ENCODE measurements at places on chromosomes 13 and 19. TPM values are rescaled to one million over a fixed set of nuclear protein-coding genes. Genes with fewer than 3 reads are reported as not detected.

GRCh38 chr13:75197803-75198202 lies 284.2 kb downstream of the TBC1D4 start:
- H3K27me3 ChIP-seq, result no peaks in the 10 kb centered on the region
- no peaks in the 10 kb centered on the region for H3K4me1 ChIP-seq
- H3K36me3 ChIP-seq, result no peaks in the 10 kb centered on the region
- DNase-seq, result no peak

CATSPERD gene
- not detected for total RNA-seq

DNA sequence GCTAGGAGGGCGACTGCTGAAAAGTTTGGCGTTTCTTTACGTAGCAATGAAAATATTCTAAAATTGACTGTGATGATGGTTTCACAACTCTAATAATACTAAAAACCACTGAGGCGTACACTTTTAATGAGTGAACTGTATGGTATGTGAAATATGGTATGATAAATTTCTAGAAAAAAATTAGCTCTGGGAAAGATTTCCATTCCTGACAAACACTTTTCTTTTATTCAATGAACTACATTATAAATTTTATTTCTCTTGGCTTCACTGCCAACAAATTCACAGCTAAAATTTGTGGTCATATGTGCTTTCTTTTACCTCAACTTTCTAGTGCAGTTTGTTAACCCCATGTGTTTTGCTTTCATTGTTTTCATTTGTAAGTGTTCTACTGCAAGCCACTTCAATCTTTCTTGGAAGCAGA lies 11.1 kb downstream of the ZC3H13 start:
- H3K4me3 ChIP-seq, result no peak overlapping the region
- no peak for DNase-seq
- H3K27me3 ChIP-seq, result no peaks in the 10 kb centered on the region
- H3K27ac ChIP-seq, result no peak overlapping the region

DNA sequence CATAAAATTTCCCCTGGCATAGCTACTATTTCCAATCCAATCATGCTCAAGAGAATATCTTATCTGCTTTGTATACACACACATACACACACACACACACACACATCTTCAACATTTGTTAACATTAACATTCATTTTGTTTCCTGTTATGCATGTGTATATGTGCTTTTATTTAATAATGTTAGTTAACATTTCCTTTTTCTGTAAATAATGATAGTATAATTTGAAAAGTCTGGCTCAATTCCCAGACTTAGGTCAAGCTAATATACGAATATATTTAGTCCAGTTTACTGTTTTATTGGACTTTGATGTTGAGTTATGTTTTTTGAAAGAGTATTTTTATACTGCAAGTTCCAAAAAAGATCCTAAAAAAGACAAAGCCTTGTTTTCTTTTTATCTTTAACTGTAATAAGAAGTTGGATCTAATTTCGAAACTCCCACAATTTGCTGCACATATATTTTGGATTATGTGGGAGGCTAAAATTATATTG lies 1072.4 kb downstream of the EFNB2 start:
- DNase-seq, result no peak
- no peaks in the 10 kb centered on the region for H3K36me3 ChIP-seq
- H3K27me3 ChIP-seq, result no peaks in the 10 kb centered on the region
- H3K4me3 ChIP-seq, result no peak overlapping the region

GRCh38 chr13:24500977-24501376 lies 11.6 kb downstream of the PARP4 start:
- no peak for DNase-seq
- no peaks in the 10 kb centered on the region for H3K27me3 ChIP-seq
- H3K4me1 ChIP-seq, result no peaks in the 10 kb centered on the region
- H3K4me3 ChIP-seq, result no peak overlapping the region
- no peaks in the 10 kb centered on the region for H3K36me3 ChIP-seq

Measured in uterus (tissue), 4 donors.